ENCODE measurements at places on chromosomes 11 and 22.

- DNase-seq = no peak
These were observed 109.5 kb downstream of the SNX19 start for GRCh38 chr11:130806746-130807145.

DNA sequence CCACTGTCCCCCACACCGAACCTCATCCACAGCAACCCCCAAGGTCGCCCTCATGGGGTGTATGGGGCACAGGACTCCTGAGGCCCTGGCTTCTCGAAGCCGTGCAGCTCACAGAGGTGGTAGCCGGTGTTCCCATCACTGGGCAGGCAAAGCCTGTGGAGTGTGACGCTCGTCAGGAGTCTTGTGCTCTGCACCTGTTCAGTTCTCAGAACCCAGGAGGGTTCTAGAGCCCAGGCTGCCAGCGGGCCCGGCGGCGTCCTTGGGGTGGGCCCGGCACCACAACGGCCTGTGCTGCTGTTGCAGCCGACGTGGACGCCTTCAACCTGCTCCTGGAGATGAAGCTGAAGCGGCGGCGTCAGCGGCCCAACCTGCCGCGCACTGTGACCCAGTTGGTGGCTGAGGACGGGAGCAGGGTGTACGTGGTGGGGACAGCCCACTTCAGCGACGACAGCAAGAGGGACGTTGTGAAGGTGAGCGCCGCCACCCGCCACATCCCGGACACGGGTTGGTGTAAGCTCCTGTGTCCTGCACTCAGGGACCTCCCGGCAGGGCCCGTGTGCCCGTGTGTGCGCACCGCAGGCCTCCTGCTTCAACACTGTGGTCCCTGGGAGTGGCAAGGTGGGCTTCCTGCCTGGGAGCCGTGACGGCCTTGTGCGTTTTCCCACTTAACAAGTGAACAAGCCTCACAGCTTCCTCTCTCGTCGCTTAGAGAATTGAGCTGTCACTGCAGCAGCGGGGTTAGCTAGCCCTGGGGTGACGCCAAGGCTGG, 6.6 kb upstream of the SELENOO start:
- no peak for DNase-seq

DNA sequence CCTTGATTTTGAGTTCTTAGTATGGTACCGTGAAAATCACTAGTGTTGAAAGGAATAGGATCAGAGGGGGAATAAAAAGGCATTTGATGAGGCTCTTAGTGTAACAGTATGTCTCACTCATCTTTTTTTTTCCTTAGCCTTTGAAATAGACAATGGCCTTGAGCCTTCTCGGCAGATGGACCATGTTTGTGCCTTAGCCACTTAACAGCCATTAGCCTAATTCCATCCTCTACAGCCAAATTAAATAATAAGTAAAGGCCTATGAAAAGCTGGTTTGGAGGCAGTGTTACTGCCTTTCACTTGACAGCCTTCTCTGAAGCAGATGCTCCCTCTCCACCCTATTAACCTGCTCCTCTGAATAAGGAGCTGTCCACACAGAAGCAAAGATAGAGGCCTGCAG, 580.7 kb downstream of the NTM start:
- DNase-seq = no peak

GRCh38 chr22:17269607-17270261, 50.5 kb upstream of the ADA2 start:
- no peak for DNase-seq

DNA sequence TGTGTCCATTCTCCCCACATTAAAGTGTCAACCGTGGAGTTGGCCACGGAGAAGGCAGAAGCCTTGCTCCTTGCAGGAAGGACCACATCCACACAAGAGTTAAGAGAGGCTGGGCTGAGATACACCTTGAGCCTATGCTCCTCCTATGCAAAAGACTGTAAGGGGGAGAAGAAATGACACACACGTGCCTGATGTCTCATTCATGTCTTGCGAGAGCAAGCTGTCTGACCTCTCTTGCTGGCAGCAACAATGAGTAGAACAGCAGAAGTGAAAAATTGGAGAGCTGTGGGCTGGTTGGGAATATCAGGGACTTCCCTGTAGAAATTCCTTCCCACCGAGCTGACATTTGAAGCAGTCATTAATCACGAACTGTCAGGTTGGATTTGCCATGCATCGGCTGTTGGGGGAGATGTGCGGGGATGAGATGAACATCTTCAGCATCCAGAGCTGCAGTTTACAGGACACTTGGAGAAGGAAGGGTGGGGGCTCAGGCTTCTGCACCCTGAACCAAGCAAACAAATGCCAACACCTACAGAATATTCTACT, 139.3 kb downstream of the MYO18B start:
- DNase-seq = no peak

DNA sequence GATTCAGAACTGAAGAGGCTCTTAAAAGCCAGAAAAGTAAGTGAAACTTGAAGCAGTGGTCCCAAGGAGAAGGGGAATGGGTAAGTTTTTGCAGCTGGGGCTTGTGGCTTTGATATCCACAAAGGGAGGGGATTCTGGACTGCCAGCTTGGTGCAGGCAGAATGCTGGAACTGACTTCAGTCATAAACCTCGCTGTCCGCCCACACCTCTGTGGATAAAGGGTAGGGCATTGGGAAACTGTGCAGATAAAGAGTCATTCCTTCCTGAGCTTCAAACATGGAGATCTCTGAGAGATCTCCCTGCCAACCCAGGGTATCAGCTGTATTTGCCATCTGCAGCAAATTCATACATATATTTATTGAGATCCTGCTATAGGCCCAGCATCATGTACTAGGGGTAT, 124.3 kb upstream of the OR9Q1 start:
- no peak for DNase-seq
